ENCODE measurements at places on chromosomes 4 and X.

DNA sequence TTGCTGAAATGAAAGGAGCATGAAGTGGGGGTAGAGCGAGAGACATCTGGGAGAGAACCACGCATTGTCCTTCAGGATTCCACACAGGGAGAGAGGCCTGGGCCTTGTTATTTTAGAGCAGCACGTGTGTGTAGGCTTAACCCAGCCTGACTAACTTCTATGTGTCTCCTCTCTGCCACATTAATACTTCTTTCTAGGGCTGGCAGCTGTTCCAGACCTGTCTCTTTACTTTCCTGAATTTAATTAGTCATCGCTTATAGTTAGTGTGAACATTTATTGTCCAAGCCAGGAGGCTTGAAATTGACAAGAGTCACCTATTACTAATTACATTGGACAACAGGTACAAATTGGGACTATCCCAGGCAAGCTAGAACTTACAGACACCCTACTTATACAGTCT lies 51.3 kb downstream of the SMAD1 start:
- no peak for DNase-seq

DNA sequence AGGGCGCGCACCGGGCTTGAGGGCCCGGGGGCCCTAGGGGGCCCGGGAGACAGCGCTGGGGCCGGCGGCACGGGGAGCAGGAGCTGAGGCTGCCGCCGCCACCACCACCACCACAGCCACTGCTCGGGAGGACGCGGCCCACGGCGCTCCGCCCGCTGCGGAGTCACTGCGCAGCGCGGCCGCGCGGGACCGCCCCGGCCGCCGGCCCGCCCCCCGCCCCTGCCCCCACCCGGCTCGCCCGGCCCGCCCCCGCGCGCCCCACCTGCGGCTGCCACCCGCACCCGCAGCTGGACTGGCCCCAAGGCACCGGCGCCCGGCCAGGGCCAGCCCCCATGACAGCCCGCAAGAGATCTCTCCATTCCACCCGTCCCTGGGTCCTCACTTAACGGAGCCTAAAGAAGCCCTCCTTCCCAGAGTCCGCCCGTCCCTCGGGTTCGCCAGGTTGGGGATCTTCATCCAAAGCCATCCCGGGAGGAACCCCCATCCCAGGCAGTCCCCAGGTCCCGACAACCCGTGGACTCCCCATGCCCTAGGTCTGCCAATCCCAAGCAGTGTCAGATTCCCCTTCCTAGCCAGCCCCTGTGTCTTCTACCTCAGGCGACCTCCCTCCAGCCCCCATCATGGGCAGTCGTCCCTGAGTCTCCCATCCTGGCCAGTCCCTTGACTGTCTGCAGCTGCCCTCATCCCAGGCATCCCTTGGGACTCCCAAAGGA lies 40.0 kb upstream of the IQSEC2 start:
- DNase-seq: no peak

- no peak for DNase-seq
Measured at GRCh38 chr4:8345053-8345945, 75.7 kb downstream of the HTRA3 start.

GRCh38 chrX:12447448-12448064 lies 309.3 kb downstream of the FRMPD4 start:
- DNase-seq: no peak

- DNase-seq: no peak
Measured at GRCh38 chr4:183096276-183096965, 2.6 kb upstream of the WWC2 start.

GRCh38 chr4:44319129-44319528 lies 129.5 kb downstream of the KCTD8 start:
- no peak for DNase-seq

DNA sequence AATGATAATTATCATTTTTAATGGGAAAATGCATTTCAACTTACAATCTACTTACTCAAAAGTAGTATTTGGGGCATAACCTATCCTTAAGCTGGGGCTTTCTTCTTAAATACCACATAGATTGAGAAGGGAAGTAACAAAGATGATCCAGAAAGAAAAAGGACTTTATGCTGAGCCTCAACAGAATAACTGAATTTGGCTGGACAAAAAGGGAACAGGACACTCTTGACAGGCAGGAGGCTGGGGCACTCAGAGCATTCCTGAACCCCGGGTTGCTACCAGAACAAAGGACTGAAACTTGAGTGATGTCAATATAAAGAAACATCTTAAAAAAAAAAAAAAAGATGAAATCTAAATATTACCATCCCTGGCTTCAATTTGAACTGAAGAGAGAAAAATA lies 23.9 kb downstream of the RELL1 start:
- DNase-seq: no peak

- no peak for DNase-seq
Measured at GRCh38 chr4:20026456-20026855, 225.2 kb upstream of the SLIT2 start.

GRCh38 chr4:183808097-183808456 lies 97.0 kb upstream of the STOX2 start:
- no peak for DNase-seq

DNA sequence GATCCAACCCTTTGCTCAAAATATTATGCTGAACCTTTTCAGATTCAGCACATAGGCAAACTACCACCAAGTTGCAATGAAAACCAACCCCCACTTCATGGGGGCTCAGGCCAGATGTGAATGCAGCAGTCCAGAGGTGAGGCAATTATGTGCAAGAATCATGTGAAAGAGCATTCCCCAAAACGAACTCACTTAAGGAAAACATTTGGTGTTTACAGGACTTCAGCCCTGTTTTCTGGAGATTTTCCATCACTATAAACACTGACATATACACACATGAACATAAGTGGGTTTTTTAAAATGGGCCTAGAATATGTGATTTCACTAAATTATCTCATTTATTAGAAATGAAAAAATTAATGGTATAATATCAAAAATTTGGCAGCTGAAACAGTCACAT lies 31.5 kb downstream of the BMP3 start:
- no peak for DNase-seq

- no peak for DNase-seq
Measured at GRCh38 chrX:68114573-68115129, 318.6 kb downstream of the OPHN1 start.

- DNase-seq: no peak
Measured at GRCh38 chrX:41808047-41808446, 84.1 kb downstream of the GPR82 start.

DNA sequence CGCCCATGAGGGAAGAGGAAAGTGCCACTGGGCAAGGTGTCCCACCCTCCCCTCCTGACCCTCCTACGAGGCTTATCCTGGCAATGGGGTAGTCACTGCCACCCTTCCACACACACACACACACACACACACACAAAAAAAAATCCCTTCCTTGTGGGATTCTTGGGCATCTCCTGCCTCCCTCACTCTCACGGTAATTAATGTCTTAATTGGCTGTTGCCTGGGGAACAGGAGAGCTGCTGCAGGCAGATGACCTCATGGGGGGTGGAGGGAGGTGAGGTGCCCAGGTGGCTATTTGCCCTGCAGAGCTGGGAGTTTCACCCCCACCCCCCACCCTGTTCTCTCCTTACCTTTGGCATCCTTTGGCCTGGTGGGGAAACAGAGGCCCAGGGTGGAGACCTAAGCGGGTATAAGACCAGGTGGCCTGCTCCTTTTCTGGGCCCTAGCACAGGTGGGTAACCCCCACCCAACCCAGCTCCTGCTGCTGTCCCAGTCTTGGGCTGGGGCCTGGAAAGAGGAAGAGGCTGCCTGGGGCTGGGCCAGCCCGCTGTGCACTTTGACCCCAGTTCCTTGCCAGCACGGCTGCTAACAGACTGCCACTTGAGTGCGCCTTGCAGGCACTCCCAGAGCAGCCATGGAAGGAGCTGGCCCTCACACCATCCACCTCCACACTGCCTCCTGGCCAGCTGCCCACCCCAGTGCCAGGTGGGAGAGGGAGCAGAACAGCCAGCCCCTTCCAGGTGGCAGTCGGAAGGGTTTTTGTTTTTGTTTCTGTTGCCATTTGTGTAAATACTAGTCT lies 12.6 kb downstream of the EFNB1 start:
- peak; percentile 73 for DNase-seq

DNA sequence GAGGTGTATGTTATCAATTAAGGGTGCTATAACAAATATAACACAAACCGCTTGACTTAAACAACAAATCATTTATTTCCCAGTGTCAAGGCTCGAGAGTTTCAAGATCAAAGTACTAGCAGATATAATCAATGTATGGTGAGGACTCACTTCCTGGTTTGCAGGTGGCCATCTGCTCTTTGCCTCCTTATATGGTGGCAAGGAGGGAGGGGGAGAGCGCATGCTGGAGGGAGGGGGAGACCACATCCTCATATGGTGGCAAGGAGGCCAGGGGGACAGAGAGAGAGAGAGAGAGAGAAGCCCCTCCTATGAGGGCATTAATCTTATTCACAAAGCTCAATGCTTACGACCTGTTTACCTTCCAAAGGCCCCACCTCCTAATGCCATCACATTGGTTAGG lies 372.3 kb upstream of the SPOCK3 start:
- DNase-seq: no peak

DNA sequence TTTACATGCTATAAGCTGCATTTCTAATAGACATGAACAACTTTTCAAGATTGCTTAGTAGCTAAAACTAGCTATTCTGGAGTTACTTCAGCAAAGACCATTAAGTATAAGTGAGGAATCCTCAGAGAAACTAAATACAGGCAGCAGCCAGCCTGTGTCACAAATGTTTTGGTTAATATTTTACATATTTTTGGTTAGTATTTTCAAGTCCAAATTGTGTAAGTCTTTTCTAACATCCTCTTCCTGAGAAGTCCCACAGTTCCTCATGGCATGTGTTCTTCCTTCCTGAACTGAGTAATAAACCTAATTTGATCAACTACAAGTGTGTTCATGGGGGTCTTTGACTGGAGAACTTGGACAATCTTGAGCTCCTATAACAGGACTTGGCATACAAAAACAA lies 42.4 kb upstream of the MCF2 start:
- no peak for DNase-seq

DNA sequence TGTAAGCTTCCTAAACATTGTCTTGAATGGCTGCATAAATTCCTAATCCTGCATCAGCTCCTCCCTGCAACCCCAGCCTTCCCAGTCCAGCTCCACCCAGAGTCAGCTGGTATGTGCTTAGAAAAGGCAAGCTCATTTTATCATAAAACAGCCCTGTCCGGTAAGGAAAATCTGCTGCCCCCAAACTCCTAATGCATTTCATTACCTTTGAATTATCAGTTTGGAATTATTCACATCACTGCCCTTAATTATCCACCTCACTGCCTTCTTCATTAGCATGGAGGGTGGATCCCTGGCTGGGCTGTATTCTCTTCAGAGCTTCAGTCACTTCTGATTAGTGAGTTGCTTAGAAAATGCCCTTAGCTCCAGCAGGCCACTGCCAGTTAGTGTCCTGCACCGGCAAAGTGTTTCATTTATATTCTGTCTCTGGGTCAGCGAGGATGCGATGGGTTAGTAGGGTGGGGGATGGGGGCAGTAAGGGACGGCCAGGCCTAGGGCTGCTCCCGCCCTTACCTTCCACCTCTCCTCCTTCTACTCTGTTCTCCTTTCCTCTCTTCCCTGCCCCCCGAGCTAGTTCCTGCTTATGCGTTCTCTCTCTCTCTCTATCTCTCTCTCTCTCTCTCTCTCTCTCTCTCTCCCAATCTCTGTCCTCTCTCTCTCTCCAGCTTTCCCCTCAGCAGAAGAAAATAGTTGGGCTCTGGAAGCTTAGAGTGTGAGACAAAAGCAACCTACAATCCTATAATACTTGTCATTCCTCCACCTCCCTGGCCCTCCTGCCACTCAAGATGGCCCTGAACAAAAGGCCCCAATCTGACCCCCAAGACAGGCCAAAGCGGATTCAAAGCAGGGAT lies 174.8 kb upstream of the KLF3 start:
- DNase-seq: no peak

DNA sequence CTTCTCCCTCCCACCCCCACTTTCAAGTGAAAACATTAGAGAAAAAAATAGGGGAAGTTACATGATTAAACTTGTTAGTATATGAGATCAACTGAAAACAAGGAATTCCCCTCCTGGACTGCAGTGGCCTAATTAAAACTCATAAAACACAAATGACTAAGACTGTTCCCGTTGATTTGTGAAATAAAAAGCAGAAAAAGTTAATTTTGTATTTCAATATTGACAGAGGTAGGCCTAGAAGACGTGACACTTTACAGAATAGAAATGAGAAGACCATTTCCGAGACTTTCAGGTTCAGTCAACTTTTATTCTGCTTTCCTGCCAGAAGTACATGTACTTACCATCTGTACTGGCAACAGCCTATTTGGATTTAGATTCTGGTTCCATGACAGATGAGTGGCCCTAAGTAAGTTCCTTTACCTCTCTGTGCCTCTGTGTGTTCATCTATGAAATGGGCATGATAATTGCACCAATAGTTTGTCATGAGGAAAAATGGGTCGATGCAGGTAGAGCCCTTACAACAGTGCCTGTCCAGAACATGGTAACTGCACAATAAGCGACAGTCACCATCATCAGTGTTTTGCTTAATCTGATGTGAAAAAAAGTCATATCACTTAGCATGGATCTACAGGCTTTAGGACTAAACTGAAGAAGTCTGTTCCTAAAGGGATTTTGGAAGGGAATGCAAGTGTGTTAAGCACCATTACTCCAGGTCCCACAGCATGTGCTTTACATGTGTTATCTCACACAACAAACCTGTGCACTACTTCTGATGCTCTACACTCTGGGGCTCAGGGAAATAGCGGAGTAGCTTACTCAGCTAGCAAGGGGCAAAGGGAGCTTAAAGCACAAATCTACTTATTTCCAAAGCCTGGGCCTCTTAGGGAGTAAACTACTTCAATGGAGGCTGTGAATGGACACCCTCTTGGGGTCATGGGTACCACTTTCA lies 562.3 kb upstream of the DIPK2B start:
- no peak for DNase-seq

DNA sequence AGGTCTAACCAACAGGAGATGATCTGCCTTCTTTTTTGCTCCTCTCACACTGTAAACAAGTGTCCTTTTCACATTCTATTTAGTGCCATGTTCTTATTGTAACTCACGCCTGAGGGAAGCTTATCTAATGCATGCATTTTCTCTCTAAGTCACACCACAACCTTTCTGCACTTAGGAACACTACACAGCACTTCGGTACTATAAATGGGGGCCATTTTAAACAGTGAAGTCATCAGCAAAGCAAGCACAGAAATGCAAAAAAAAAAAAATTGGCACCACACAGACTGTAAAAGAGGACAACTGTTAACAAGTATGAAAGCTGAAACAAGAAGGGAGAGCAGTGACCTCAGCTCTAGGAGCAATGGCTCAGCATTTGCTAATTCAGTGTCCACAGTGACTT lies 45.2 kb downstream of the PRSS12 start:
- DNase-seq: no peak

GRCh38 chr4:150960818-150961217 lies 54.3 kb downstream of the LRBA start:
- DNase-seq: no peak

- no peak for DNase-seq
Measured at GRCh38 chrX:63869506-63869905, 84.5 kb upstream of the ARHGEF9 start.

DNA sequence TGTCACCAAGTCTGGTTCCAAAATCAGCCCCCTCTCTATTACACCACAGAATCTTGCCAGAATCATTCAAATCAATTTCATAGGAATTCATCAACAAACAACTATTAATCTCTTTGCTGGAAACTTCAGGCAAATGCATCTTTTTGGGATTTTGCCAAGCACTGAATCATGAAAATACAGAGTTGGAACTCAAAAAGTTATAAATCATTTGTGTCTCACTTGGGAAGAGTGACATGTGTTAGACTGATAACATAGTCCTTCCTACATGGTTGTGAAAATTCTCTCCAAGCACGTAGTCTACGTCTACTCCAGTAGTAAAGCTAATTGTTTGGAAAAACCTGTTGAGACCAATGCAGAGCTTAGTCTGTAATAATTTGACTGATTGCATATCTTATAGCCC lies 19.0 kb downstream of the CXCL8 start:
- no peak for DNase-seq

GRCh38 chrX:134538316-134538715 lies 78.4 kb downstream of the HPRT1 start:
- DNase-seq: no peak

All from NCI-H1105 (cell line).